AG09319 (cell line): ENCODE measurements at places on chromosomes 7 and 10.
A peak's percentile ranks its signal among the peaks of the same experiment; 100 is the strongest.

- no peak for DNase-seq
Measured at GRCh38 chr7:142485617-142486226, 227.9 kb upstream of the PRSS58 start.

DNA sequence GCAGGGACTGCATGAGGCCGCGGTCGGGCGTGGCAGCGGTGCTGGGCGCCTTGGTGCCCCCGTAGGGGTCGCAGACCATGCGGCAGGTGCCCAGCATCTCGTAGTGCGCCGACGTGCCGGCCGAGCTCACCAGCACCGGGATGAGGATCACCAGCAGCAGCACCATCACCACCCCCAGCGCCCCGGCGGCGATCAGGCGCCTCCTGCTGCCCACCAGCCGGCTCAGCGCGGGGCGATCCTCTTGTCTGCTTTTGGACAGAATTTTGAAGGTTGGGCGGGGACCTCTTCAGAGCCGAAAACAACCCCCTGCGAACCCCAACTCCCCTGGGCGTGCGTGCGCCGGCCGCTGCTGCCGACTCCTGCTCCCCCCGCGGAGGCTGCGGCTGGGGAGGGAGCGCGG lies 779 bp downstream of the C1QL3 start:
- DNase-seq = no peak

- DNase-seq = no peak
Measured at GRCh38 chr7:22005151-22005550, 59.5 kb upstream of the CDCA7L start.

GRCh38 chr7:38478404-38478803 lies 152.8 kb downstream of the AMPH start:
- DNase-seq = no peak

- no peak for DNase-seq
Measured at GRCh38 chr10:71597821-71598498, 121.6 kb downstream of the C10orf105 start.

- no peak for DNase-seq
Measured at GRCh38 chr7:39027491-39027890, 49.8 kb downstream of the POU6F2 start.

DNA sequence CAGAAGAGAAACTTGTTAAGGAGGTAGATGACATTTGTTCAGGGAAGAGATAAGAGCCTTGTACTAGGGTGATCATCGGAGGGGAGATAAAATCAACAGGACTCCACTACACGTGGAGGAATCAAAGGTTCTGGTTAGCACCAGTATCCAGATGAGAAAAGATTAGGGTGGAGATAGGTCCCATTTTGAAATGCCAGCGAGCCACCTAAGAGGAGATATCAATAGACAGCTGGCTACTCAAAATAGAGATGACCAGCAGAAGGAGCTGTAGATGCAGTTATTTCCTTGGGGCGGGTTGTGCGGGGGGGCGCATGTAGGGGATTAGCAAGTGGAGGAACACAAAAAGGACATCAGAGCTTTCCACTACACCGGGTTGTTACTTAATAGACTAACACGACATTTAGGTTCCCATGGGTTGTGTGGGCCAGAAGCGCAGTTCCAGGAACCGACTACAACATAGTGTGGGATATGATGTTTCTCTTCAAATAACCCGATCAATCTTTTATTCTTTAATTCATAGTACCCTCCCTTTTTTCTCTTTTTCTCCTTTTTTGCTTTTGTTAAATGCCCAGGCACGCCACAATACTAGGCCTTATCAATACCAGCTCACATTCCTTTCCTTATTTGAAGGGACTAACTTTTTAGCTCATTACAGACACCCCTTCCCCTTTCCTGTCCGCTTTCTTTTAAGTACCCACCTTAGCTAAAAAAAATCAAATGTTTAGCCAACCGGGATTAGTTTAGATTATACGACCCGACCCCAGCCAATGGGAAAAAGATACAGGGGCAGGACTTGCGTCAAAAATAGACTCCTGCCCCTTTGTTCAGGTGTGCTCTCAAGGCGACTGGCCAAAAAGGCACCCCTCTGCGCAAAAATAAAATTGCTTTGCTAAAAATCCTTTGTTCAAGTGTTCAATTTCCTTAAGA lies 2.0 kb upstream of the KIF11 start:
- no peak for DNase-seq

DNA sequence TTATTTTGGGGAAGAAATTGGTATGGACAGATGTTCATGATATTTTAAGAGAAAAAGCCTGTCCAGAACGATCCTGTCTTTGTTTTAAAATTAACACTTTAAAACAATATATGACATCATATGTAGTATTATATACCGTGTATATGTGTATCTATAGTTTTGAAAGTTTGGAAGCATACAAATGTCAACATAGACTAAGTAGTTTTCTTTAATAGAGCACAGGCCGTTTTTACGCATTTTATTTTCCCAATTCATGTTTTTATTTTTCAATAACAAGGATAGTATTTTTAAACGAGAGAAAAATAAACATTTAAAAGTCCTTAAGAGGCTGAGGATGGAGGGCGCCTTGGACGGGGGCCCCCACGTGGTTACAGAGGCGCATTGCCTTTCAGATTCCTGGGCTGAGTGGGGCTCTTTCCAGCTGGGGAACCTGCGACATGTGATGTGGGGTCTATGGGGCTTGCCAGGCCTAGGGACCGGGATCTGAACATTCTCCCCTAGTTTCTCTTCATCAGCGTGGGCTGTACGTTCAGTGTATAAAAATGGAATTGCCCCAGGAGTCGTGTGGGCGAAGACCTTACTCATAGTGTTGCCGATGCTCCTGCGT lies 127.8 kb upstream of the ZNF746 start:
- peak; percentile 4 for DNase-seq

DNA sequence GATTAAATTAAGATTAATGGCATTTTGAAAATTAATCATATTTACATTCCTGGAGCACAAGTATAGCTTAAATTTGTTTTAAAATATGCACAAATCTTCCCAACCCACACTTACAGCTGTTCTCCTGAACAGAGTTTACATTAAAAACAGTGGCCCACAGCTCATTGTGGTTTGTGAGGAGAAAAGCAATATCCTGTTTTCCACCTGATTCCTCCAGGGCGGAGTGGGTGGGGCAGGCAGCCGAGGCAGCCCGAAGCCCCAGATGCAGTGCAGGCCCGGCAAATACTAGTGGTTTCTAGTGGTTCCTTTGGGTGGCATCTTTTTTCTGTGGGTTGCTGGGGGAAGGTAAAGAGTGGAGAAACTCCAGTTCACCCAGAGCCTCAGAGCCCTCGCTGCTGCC lies 280.8 kb downstream of the ARHGAP12 start:
- no peak for DNase-seq

DNA sequence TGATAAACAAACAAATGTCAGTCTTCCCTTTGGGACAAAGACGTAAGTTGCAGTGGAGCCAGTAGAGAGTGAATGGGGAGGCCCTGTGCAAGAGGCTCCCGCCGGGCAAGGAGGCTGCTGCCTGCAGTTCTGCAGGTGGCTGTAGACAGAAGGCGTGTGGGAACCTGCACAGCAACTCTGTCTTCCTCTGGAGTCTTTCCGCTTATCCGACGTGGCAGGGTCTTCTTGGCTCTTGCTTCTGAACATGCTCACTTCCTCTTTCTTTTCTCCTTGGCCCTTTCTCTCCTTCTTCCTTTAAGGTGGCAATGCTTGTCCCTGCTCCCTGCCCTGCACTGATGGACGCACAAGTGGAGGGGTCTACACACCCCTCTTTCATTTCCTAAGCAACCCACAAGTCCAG lies 122.5 kb downstream of the HIPK2 start:
- DNase-seq = no peak

DNA sequence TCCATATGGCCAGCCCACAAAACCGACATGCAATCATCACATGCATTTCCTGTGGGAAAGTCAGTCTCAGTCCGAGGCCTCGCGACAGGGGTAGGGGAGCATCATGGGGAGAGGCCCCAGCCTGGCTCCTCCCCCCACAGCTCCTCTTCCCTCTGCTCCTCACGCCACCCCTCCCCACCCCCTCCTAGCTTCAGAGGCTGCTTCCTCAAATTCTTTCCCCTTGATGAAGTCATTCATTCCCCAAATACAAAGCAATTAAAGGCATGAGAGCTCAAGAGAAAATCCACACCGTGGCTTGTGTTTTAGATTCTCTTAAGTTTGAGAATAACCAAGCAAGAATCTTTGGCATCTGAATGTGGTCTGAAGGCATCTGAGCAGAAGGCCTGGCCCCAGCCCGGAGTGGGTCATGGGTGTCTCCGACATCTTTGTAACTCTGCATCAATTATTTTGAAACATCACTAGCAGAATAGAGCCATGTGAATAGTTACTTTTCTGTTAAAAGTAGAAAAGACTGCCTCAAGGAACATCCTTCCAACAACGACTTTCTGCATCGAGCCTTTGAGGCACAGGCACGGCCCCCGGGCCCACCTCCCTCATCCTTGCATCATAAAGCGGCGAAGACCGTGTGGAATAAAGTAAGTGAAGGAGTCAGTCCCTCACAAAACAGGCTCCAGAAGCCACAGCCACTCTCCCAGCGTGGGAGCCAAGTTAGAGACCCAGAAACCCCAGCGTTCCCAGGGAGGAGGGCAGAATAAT lies 90.9 kb downstream of the DIP2C start:
- DNase-seq = peak; percentile 87

DNA sequence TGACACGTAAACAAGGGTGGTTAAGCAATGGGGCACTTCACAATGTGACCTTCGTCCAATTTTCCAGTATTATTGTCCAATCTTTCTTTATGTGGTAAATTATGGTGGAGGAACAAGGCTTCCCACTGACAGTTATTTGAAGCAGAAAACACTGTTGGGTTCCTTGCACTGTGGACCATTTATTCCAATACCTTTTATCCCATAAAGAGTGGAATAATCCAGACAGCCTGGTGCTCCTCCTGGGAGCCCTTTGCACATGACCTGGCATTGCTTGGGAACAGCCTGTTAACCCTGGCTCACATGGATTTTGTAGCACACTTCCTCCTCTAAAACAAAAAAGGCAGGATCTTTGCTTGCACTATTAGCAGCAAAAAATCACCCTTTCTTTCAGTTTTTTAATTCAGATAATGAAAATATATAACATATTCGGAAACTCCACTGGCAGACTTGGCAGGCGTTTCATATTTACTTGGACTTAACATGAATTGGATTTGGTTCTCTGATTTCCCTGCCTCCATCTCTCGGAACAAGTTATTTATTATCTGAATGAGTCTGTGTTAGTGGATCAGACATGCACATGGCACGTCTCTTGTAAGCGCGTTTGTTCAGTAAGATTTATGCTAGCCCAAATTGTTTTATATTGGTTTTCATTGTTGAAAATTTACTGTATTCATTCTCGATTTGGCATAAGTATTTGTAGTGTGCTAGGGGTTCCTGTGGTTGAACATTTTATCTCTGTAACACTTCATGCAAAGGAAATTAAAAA lies 59.3 kb downstream of the BMPER start:
- DNase-seq = no peak

- DNase-seq = no peak
Measured at GRCh38 chr10:109982123-109982522, 25.7 kb upstream of the ADD3 start.
